CD4-positive, alpha-beta T cell treated with Interleukin-1 beta for 1 hour (primary cell): ENCODE measurements at places on chromosomes 11 and 22.

- DNase-seq, result no peak
Measured at GRCh38 chr11:8558436-8558835, 35.6 kb downstream of the STK33 start.

- DNase-seq, result no peak
Measured at GRCh38 chr22:50302564-50302963, 4.9 kb downstream of the PLXNB2 start.

DNA sequence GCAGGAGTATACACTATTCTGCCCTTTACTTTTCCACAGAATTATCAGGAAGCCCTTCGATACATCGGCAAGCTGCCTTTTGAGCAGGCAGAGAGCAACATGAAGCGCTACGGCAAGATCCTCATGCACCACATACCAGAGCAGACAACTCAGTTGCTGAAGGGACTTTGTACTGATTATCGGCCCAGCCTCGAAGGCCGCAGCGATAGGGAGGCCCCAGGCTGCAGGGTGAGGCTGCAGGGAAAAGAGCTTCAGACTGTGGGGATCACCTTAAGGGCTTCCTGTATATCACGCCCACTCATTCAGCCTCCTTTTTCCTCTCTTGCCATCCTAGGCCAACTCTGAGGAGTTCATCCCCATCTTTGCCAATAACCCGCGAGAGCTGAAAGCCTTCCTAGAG lies 6.8 kb upstream of the HMBS start:
- DNase-seq, result no peak

DNA sequence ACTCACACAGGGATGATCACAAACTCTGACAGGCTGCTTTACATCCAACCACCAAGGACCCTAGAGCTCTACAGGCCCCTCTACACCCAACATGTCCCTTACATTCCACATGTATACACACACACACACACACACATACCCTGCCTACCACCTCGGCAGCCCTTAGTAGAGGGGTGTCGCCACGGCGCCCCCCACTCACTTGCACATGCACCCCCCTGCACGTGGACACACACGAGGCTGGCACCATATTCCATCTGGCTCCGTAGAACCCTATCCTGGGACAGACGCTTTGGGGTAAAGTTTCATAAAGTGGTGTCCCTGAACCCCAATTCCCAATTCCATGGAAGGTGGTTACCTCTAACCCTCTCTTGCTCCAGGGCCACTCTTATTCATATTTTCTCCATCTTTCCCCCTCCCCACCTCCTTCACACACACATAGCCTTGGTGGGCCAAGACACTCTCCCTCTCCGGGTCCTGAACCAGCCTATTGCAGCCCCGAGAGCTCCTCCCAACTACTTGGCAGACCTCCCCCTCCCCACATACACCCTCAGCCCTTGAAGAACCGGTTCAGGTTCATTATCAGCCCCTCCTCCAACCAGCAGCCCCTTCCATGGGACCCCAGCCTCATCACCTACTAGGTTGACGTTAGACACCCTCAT lies 809 bp downstream of the PDE2A start:
- DNase-seq, result no peak

DNA sequence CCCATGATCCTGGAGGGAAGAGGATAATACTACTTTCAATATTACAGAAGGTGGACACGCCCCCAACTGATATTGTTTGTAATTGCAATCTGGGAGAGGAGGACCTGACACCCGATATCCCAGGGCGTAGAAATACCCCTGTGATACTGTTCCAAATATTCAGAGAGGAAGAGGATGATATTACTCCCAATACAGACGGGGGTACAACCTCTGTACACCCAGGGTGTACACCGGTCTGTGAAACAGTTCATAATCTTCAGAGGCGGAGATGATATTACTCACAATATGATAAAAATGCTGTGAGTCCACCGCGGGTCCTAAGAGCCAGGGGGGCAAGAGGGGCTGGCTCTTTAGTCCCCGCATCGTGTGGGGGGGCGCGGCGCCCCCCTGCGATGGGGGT lies 57.2 kb upstream of the ALDH3B2 start:
- no peak for DNase-seq

DNA sequence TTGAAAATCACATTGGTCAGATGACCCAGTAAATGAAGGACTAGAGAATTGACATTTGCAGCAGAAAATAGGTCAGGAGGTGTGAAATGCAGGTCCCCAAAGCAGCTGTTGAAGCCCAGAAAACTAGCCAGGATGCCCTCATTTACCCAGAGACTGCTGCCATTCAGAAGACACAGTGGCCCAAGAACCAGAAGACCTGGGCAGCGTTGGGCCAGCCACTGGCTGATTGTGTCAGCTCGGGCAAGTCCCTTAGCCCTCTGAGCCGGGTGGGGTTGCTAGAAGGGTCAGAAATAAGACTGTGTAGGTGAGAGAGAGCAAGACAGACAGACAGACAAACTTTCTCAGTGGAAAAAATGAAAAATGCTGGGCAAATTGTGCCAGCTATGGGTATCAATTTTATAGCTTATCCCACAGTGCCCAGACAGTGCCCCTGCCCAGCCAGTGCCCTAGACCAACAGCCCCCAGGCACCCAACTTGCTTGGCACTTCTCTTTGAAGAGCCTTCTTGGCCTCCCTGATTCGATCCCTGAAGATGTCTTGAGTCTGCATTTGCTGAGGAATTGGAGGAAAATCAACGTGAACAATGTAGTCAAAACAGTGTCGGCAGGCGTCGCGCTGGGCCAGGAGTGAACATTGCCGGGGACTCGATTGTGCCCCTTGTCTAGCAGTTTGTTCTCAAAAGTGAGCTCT lies 198.3 kb downstream of the MN1 start:
- no peak for DNase-seq

GRCh38 chr22:39577366-39577765 lies 6.8 kb downstream of the CACNA1I start:
- DNase-seq, result no peak

DNA sequence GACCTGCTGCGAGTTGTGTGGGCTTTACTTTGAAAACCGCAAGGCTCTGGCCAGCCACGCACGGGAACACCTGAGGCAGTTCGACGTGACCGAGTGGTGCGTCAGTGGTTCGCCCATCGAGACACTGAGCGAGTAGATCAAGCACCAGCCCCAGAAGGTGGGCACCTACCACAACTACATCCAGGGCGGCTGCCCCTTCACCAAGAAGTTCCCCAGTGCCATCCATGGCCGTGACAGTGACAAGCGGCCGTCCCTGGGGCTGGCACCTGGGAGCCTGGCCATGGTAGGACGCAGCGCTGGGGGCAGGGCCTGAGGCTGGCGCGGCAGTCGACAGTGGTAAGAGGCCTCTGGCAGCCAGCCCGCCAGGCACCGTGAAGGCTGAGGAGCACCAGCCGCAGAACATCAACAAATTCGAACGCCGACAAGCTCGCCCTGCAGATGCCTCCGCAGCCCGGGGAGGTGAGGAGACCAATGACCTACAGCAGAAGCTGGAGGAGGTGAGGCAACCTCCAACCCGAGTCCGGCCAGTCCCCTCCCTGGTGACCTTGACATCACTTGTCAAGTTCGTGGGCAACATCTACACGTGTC lies 545.2 kb upstream of the CCDC179 start:
- DNase-seq, result no peak

GRCh38 chr22:37021041-37021440 lies 1.5 kb downstream of the MPST start:
- DNase-seq, result no peak

- DNase-seq, result no peak
Measured at GRCh38 chr11:69360606-69361005, 66.7 kb downstream of the MYEOV start.

GRCh38 chr11:1150769-1151365 lies 6.9 kb upstream of the MUC5AC start:
- no peak for DNase-seq

DNA sequence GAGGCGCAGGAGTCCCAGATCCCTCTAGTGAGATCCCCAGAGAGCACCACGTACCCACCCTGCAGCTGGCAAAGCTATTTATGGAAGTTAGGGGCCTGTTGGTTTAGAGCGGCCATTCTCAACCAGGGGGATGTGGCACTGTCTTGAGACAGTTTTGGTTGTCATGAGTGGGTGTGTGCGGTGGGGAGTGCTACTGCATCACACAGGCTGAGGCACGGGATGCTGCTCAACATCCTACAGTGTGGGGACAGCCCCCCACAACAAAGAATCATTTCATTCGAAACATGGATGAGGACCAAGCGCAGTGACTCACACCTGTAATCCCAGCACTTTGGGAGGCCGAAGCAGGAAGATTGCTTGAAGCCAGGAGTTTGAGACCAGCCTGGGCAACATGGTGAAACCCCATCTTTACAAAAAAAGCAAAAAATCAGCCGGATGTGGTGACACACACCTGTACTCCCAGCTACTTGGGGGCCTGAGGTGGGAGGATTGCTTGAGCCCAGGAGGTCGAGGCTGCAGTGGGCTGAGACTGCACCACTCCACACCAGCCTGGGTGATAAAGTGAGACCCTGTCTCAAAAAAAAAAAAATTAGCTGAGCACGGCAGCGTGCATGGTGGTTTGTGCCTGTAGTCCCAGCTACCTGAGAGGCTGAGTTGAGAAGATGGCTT lies 28.2 kb downstream of the GGT5 start:
- no peak for DNase-seq

GRCh38 chr11:112697391-112698178 lies 263.6 kb upstream of the NCAM1 start:
- DNase-seq, result no peak

DNA sequence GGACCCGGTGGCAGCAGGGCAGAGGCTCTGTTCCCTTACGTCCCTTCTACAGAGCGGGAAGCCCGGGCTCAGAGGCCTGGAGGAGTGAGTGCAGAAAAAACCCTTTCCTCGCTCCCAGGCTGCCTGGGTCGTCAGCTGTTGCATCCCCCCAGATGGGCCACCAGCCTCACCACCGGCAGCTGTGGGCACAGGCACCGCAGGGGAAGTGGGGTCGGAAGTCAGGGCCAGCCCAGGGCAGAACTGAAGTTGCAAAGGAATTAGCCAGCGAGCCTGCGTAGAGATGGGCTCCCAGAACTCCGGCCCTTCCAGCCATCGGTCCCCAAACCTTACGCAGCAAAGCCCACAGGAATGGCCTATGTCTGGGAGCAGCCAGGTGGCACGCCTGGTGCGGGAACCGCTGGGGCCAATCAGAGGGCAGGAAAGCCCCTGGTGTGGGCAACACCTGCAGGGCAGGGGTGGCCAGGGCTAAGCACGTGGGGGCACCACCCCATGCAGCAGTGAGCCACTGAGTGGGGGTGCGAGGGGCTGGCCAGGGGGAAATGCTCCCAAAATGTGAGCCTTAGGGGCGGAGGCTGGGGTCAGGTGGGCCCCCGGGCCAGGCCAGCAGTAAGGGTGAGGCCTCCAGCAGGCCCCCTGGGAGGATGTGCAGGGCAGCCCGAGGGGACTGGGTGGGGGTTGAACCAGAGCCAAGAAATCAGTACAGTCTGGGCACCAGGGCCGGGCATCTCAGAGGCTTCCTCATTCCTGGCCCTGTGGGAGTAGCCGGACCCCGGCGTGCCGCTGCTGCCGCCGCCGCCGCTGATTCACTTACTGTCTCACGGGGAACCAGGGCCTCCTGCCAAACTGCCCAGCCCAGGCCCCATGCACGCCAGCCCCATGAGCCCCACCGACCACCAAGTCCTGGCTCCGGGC lies 58.2 kb downstream of the WNT7B start:
- DNase-seq, result no peak

DNA sequence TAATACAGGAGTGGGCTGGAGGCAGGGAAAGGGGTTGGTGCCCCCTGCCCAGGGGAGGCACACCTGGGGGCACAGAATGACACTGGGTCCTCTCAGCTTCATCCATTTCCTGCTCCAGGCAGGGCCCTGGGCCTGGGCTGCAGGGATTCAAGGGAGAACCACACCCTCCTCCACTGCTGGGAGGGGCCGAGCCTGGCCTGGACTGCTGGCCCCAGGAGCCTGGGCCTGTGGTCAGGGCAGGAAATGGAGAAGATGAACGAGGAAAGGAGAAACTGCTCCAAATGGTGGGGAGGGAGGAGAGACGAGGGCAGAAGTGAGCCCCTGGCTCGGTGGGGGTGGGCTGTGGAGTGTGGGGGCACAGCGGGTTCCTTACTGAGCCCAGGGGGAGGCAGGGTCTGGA lies 38.1 kb upstream of the KCNQ1OT1 start:
- no peak for DNase-seq

DNA sequence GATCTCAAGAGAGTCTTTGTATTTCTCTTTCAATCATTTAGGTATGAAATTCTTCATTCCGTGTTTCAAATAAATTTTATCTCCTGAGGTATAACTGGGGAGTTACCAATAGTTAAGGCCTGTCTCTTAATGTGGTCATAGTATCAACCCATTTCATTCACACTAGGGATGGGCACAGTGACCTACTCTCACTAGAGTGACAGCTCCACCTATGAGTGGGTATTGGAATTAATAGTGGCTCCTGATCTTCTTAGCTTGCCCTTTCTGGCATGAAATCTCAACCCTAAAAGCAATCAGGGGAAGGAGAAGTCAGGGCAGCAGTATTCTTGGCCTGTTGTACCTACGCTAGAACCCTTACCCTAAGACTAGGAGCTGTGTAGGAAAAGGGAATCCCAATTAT lies 507.7 kb downstream of the FAM181B start:
- no peak for DNase-seq

DNA sequence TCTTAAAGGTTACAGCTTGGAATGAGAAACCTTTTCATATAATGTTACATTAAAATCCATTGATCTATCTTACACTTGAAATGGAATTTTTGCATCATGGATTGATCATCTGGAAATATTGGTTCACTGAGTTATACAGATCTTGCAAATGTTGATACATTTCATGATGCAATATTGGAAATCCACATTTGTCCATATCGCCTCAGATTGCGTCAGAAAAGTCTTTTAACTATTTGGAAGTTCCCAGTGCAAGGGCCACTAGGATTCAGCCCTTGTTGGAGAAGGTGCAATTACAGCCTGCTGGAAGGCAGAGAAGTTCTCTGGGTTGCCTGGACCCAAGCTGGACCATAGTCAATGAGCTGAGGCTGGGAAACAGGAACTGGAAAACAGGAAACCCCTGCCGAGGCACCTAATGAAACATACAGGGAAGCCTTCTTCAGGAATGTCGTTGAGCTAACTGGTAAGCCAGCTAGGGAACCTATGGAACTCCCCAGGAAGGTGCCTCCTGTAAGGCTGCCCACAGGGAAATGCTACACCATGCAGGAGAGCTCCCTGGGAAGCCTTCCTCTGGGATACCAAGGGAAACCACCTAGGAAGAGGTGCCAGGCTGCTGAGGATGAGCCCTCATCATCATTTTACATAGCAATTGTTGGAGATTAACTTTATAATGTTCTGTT lies 600.4 kb upstream of the CADM1 start:
- no peak for DNase-seq

- no peak for DNase-seq
Measured at GRCh38 chr11:27139742-27140367, 99.2 kb downstream of the BBOX1 start.
